ELF-1 (cell line): ENCODE measurements at places on chromosomes 1 and 21.
A peak's percentile ranks its signal among the peaks of the same experiment; 100 is the strongest.

GRCh38 chr1:228937351-228937750 lies 202.1 kb downstream of the RHOU start:
- no peak for DNase-seq

DNA sequence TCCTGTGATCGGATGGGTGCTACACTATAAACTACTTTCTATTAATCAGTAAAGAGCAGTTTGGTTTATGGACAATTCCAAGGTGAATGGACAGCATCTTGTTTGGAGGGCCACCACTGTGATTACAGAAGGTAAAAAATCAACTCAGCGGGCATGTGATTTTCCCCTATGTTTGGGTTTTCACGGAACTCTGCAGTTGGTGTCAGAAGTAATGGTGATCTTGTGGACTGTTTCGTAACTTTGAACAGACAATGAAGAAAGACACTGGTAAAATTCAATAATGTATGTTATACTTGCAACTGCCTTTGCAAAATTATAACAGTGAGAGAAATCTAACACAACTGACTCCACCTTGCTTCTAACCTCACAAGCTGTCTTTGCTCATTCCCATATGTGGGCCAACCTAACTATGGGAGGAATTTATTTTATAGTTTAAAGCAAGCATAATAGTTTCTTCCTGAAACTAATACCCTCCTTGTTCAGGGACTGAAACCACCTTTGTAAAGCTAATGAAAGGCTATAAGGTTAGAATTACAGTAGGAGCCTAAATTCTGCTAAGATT lies 53.2 kb downstream of the TRIM33 start:
- no peak for DNase-seq

GRCh38 chr1:63663873-63664272 lies 70.7 kb downstream of the PGM1 start:
- DNase-seq: no peak

DNA sequence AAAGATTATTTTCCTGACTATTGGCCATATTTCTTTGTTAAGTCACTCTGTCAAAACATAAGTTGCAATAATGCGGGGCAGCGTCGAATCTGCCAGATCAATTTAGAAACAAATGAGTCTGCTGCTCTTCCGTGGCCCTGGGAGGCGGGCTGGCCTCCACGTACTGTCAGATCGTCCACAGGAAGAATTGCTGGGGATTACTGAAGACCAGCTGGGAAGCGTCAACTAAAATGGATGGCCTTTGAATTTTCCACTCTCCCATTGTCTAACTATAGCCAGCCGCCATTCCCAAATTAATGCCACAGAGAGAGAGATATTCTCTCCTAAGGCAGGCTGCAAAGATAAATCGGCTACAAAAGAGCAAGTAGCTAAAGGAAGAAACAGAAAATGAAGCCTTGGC lies 560.2 kb downstream of the SMYD3 start:
- DNase-seq: no peak

- peak; percentile 51 for DNase-seq
These were observed 1.0 kb downstream of the KCNK1 start for GRCh38 chr1:233614743-233615521.

DNA sequence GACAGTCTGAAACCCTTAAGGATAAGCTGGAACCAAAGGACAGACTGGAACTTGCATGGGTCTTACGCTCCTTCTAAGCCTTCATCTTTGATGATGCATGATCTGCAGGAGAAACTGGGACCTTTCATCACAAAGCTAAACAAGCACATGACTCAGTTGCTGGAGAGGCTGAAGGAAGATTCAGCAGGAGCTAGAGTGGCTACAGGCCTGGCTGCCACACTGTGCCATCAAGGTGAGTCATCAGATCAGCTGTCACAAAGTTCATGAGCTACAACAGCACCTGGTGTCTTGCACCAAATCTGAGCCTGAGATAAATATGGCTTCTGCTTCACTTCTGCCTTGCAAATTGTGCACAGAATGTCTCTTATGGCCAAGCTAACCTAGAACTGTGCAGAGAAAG lies 95.5 kb upstream of the MARK1 start:
- DNase-seq: no peak

DNA sequence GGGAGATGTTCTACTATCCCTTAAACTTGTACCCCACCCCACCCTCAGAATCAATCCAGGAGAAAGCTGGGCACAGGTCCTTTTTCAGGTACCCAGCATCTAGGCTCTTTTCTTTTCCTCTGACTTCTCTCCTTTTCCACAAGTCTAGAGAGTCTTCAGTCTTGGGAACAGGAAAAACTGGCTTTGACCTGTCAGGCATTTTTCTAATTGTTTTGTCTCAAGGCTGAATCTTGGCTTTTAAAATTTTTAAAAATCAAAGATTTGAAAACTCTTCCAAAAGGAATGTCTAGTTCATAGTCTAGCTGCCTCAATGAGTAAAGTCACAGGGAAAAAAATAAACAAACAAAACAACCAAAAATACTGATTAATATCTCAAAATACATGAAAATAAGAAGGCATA lies 161.5 kb downstream of the HFM1 start:
- no peak for DNase-seq

DNA sequence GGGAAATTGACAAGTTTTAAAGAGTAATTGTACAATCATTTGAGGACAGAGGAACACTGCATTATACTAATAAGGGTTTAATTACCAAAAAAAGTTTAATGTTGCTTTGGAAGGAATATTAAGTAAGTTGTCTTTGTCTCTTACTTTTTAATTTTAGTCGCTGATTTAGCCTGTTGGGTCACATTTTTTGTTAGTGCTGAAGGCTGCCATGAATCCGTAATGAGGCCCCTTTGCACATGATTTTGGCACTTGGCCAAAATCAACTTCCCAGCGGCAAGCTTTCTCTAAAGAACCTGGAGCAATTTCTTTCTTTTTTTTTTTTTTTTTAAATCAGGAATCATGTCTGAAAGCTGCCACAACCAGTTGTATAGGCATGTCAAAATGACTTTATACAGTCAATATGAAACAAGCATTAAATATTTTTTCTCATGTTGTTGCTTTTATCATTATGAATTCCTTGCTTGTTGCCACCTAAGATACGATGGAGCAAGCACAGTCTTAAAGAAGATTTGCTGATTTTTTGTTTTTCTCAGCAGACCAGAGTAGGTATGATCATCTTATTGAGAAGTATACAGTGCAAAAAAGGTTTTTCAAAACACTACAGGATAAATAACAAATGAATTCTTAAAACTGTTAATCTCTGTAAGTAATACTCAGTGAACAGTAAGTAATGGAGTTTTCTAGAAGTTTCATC lies 690.4 kb downstream of the USP25 start:
- DNase-seq: no peak

- DNase-seq: no peak
These were observed 14.4 kb downstream of the CXADR start for GRCh38 chr21:17527240-17527639.

DNA sequence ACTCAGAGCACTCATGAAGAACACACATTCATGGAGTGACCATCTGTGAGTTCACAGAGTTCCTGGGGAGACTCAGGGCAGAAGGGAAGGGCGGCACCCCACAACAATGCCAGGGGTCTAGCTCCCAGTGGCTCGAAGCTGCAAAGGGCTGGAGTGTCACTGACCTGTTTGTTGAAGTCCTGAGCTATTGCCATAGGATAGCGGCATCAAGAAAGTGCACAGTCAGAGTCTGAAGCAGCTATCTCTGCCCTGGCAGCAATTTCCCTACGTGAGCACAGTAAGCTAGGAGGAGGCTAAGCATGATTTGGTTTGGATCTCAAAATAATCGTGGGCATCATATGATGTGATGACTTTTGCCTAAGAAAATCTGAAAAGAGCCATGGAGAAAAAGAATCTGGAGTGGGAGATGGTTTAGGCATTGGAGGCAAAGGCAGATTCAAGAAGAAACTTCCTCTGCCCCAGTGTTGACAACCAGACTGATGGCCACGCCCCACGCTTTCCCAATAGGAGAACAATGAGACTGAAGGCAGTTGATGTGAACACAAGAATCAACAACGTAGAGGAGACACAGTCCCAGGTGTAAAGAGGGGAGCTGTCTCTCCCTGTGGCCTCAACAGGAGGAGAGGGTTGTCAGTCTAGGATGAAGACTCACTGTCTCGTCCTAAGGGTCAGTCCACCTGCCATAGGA lies 100.0 kb upstream of the SLC25A33 start:
- DNase-seq: no peak

- DNase-seq: no peak
These were observed 15.0 kb upstream of the TTC22 start for GRCh38 chr1:54816130-54816529.

DNA sequence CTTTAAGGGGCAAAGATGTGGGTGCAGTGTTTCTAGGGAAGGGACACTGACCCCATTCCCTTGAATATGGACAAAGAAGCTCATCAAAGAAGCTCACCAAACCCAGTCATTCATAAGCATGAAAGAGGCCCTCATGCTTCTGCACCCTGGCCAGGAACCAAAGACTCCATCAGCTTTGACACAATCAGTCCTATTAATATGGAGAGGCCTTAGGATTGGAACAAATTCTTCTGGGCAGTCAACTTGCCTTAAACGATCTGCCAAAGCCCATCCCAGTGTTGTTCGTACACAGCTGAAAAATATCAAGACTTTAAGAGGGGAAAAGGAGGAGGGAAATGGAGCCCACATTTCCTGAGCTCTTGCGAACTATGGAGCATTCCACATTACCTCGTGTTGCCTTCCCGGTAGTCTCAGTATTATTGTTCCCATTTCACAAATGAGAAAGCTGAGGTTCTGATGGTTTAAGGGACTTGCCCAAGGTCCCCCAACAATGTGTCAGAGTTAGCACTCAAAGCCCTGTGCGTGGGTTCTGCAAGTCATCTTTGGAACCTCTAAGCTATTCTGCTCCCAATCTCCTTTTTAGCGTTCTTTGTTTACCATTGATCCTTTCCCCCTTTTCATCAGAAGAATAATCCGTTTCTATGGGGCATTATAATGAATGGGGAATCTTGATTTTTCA lies 161.9 kb downstream of the ZBTB18 start:
- no peak for DNase-seq

DNA sequence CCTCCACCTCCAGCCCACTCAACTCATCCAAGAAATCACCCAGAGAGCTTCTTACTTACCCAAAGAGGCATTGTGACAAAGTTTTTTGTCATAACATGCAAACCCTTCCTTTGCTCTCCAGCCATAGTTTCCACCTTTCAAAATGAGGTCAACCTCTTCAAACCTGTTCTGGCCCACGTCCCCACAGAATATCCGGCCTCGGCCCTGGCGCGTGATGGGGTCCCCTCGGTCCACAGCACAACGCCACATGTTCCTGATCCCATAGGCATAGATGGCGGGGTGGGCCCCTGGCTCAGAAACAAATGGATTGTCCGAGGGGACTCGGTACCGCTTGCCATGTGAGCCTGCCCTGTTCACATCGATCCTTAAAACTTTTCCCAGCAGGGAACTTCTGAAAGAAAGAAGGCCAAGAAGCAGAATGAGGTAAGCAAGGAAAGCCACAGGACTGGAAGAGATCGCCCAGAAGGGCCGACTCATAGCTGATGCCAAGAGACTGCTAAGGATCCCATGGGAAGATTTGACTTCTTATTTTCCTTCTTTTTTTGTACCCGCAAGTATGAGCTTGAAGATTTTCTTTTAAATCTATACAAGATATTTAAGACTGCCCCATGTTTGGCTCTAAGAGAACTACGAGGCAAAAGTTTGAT lies 7.8 kb downstream of the HHIPL2 start:
- no peak for DNase-seq

DNA sequence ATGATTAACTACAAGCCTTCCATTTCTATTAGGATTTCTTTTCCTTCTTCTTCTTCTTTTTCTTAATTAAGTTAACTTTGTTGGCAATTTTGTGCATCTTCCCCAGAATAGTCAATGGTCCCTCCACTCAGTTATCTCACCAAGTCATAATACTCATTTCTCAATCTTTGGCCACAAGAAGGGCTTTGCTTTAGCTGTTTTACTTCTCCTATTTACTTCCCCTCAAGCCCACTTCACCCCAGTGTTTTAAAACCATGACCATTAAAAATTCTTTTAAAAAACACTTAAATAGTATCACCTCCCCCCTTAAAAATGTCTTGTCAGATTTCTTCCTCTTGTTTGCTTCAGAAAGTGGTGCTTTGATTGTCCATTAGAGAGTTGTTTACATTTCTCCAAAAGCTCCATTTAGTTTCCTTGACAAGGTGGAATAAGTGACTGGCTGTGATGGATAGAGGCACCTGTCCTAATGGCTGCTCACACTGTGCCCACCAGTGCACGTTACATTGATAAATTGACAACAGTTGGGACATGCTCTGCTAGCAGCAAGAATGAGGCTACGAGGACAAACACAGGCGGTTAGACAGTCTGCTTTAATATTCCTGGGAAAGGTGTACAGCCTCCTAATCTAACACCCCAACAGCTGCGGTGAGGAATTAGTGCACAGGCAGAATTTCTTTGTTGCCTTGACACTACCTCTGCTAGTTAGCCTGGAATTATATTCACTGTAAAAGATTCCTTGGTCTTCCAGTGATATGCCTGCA lies 354.7 kb downstream of the LMO4 start:
- no peak for DNase-seq

- peak; percentile 70 for DNase-seq
These were observed 9.6 kb downstream of the P3H1 start for GRCh38 chr1:42756956-42757891.

DNA sequence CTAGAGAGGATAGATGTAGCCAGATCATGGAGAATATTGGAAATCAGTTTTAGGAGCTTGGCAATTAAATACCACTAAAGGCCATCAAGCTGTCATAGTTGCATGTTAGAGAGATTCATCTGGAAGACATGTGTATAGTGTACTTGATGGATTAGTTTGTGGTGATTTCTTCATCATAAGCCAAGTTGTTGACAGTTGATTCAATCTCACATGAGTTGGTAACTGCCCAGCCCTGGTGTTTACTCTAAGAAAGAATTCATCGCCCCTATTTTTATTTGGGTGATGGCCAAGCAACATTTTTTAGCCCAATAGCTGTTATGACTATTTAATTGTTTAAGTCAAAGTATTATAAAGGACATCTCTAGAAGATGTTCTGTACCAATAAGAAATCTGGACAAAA lies 737.6 kb downstream of the PLA2G4A start:
- DNase-seq: no peak

- no peak for DNase-seq
These were observed 2.2 kb downstream of the LMO4 start for GRCh38 chr1:87330885-87331364.

DNA sequence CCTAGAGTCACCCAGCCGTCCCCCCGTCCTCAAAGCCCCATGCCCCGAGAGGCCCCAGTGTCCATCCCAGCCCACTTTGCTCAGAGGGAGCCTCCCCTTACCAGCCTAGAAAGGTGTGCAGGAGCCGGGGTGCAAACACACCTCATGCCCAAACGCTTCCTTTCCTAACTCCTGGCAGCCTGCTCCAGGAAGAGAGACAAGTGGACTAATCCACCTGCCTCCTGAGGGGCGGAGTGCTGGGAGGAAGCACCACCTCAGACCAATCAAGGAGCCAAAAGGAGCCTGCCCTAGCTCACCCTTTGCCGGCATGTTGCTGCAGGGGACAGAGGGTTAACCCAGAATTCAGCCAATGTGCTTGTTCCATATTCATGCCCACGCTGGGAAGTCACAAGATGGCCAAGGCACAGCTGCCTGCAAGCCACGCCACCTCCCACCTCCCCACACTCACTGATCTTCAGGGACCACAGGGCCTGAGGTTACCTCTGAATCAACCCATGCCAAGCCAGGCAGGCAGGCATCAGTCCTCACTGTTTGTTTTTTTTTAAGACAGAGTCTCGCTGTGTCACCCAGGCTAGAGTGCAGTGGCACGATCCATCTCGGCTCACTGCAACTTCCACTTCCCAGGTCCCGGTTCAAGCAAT lies 27.8 kb downstream of the PLEKHA6 start:
- DNase-seq: no peak

- DNase-seq: no peak
These were observed 23.7 kb downstream of the CAMK1G start for GRCh38 chr1:209607102-209607794.
